ENCODE measurements at places on chromosomes 7 and 10.

- DNase-seq = no peak
Measured at GRCh38 chr7:31373337-31374289, 33.1 kb upstream of the NEUROD6 start.

GRCh38 chr10:89458784-89459183, 44.4 kb downstream of the IFIT5 start:
- DNase-seq = no peak

DNA sequence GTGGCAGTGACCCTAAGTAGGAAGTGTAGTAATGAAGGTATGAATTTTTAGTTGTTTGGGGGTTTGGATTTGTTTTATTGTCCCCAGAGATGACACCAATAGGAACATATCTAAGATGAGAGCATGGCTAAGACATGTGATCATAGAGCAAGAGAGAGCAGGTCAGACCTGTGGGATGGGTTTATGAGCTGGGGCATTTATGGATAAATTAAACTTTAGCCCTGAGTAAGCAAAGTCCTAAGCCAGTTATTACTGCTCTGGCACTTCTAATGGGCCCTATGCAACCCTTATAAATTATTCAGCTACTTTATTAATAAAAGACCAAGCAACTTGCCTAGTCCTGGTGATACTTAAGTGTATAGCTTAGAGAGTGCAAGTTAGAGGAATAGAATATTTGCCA, 85.1 kb downstream of the LRRC4 start:
- DNase-seq = no peak

DNA sequence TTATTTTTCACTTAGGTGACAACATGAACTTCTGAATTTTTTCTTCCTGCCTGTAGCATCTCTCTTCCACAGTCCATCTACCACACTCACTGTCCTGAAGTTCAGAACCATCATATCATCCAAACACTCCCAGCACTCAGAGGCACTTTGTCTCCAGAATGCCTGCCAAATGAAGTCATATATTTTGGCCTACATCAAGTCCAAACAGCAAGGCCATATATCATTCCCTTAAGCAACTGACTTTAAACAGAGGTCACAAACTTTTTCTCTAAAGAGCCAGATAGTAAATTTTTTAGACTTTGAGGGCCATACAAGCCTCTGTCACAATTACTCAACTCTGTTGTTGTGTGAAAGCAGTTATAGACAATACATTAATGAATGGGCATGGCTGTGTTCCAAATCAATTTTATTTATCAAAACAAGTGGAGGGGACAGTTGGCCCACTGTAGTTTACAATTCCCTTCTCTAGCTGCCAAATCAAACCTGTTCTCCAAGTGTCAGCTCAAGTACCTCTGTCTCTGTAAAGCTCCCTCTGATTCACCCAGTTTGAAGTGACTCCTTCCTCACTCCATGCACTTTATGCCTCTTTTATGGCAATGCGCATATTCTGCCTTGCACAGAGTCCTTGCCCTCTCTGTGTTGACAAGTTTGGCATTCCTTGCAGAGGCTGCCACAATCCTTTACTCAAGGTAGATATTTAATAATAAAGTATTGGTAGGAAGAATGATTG, 305.7 kb downstream of the FZD1 start:
- DNase-seq = no peak

GRCh38 chr10:60975716-60976115, 31.7 kb upstream of the RHOBTB1 start:
- no peak for DNase-seq

DNA sequence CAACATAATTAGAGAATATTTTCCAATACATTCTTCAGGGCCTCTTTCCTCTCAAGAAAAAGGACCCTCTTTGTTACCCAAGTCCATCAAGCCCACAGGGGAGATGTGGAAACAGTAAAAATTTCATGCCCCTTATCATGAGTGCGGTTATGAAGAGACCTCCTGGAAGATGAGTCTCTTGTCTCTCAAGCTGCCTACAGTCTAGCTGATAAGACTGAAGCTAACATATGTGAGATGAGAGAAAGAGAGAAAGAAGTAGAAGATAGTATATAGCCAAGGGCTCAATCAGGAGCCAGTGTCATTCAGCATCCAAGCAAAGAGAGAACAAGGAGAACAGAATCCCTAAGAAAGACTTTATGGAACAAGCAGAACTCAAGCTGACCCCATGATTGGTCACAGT, 75.9 kb upstream of the CABCOCO1 start:
- DNase-seq = no peak

DNA sequence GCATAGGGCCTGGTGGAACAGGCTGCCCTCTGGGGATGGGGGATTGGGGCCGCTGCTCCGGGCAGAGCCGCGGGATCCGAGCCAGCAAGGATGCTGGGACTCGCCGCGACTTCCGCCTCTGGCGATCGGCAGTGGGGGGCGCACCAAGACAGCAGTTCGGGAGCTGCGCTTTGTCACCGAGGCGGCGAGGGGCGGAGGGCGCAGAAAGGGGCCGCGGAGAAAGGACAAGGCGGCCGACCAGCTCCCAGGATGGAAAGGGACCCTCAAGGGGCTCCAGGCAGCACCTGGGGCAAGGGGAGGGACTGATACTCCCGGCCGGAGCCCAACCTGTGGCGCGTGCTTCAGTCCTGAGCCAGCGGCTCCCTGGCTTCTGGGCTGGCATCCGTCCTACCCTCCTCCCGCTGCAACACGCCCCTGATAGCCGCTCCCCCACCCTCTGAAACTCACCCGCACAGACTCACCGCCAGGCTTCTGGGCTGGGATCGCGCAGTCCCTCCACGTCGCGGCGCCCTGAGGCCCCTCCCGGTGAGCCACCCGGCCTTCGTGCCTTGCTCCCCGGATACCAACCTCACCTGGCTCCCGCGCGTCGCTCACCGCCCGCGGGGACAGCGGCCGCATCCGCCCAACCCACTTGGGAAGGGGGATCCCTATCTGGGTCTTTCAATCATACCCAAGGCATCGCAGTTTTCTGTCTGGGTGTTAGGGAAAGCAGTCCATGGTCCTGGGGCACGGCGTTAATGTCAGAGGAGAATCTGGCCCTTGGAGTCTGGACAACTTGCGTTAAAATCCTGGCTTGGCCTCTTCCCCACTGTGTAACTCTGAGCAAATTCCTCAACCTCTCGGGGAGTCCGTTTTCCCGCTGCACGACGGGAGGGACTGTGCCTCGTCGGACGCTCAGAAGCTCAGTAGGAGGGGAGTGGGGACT, 7.0 kb upstream of the EVX1 start:
- no peak for DNase-seq

GRCh38 chr7:120108376-120108775, 164.6 kb upstream of the KCND2 start:
- no peak for DNase-seq

GRCh38 chr7:87152897-87153641, 816 bp downstream of the DMTF1 start:
- peak; percentile 14 for DNase-seq

DNA sequence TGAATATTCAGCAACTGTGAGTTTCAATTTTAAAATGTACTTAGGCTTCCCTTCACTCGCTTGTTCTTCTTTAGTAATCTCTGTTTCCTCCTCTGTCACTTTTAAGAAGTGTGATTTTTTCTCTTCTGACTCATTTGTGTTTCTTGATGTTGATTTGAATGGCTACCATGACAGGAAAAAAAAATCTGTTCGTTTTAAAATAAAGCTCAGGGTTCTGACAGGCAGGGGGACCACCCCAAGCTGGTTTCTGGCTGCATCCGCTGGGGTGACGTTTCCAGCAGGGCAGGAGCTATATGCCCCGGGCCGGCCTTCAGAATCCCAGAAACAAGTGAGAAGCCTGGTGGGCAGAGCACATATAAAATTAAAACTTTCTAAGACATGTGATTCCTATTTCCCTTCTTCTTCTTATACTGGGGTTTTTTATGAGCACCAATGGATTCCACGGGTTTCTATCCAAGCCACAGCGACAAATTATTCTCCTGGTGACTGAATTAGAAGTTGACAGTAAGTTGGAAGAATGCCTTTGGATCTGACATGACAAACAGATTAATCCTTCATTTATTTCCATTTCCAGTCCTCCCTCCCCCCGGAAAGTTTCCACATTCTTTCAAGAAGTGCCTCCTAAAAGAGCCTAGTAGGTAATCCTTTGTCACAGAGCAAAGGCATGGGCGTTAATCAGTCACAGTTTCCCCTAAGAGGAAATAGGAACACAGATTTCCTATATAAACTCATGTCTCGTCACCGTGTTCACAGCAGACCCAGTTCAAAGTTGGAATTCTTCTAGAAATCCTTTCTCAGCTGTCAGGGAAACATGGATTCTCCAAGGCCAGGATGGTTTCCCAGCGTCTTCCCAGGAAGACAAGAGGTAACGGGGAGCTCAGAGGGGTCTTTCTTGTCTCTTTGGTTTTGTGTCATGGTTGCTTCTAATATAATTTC, 79.9 kb downstream of the PTPRE start:
- no peak for DNase-seq

GRCh38 chr10:97335188-97335619, 675 bp upstream of the FRAT2 start:
- no peak for DNase-seq

DNA sequence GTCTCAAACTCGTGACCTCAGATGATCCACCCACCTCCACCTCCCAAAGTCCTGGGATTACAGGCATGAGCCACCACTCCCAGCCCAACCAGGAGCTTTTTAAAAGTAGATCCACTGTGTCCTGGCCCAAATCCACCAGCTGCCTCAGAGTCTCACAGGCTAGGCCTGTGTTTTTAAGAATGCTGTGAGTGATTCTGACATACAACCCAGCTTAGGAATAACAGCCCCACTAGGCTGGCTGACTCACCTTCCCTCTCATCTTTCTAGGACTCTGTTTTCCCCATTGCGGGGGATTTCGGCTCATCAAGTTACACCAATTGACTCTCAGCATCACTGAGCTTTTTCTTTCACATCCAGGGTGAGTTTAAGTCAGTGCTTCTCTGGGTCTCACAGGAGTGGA, 207.6 kb downstream of the SKIDA1 start:
- DNase-seq = no peak

GRCh38 chr10:12107781-12108180, 21.7 kb upstream of the SEC61A2 start:
- DNase-seq = no peak

- DNase-seq = no peak
Measured at GRCh38 chr7:29884399-29885272, 78.3 kb downstream of the WIPF3 start.

DNA sequence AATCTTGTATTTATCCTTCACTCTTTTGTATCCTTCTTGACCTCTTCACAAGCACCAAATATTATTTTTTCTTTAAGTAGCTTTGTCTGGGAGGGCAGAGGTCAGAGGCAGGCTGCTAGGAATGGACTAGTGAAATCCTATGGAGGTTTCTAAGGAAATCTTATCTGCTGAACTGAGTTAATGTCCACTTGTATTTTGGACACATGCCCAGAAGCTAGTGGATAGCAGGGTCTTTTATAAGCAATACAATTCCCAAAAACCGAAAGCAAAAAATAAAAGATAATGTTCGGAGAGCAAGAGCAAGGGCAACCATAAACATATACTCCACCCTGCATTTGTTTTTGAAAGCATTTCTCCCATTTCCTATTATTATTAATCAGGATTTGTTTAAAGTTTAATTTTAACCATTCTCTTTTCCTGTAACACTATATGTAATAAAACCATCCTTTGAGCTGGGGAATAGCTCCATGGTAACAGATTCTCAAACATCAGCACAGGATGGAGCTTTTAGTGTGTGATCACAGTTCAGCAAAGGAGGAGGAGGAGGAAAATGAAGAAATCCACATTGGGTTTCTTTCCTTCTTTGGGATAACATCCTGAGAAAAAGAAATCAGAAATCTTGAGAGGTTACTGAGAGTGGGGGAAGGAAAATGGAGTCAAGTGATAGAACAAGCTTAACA, 328.2 kb upstream of the LRRN3 start:
- no peak for DNase-seq

DNA sequence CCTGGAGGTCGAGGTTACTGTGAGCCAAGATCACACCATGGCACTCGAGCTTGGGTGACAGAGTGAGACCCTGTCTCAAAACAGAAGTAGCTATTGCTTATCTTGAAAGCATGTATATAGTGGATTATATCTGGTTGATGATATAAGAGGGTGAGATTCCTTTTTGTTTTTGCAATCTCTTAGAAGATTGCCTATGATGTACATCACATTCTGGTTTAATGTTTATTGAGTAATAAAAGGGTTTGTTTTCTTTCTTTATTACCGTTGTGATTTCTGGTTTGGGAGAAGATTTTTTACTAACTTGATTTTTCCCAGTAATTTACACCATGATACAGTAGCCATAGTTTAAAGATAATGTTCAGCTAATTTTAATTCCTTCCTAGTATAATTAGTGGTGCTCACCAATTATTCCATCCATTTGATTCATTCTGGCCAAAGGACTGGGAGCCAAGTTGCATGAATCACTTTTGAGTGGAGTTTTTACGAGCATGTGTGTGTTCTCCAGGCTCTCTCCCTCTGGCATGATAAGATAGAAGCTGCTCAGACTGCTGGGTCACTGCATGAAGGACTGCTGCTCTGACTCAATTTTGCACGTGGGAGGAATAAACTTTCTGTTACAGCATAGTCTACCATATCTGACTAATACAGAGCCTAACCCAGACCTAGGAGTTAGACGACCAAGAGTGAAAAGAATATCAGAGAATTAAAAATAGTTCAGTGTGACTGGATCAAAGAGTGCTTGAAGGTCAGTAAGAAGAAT, 13.5 kb upstream of the TSPAN13 start:
- no peak for DNase-seq

GRCh38 chr7:95553939-95554338, 42.4 kb downstream of the PDK4 start:
- DNase-seq = no peak

DNA sequence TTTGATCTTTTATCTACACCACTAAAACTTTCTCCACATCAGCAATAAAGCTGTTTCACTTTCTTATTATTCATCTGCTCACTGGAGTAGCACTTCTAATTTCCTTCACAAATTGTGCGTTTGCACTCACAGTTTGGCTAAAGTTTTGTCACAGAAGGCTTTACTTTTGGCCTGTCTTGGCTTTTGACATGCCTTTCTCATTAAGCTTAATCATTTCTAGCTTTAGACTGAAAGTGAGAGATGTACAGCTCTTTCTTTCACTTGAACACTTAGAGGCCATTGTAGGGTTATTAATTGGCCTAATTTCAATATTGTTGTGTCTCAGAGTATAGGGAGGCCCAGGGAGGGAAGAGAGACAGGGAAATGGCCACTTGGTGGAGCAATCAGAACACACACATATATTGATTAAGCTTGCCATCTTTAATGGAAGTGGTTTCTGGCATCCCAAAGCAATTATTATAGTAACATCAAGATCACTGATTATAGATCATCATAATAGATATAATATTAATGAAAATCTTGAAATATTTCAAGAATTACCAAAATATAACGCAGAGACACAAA, 512.5 kb downstream of the ETV1 start:
- no peak for DNase-seq

DNA sequence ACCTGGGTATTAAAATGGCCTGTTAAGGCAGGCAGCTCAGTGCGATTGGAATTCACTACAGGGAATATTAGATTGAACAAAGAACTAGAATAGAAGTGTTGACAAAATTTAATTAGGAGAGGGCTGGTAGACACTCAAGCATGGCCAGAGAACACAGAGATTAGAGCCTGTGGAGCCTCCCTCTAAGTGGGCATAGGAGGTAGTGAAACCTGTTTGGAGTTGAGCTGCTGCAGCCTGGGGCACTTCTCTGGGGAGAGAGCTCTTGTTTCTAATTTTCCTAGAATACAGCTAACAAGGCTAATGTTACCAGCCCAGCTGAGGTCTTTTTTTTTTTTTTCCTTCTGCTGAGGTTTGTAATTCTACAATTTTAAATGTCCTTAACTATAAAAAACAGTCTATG, 46.4 kb downstream of the TMEM168 start:
- DNase-seq = no peak

GRCh38 chr7:17690030-17690429, 250.3 kb downstream of the SNX13 start:
- DNase-seq = no peak

GRCh38 chr10:50982989-50983388, 91.3 kb upstream of the PRKG1 start:
- no peak for DNase-seq

Data from CD4-positive, alpha-beta T cell treated with Interleukin-12 subunit alpha and Interleukin-12 subunit beta, for 1 hour (primary cell).